AG09319 (cell line): ENCODE measurements at places on chromosomes 1 and 21.
A peak's percentile ranks its signal among the peaks of the same experiment; 100 is the strongest.

GRCh38 chr1:117512728-117513321 lies 93.0 kb upstream of the TENT5C start:
- no peak for DNase-seq

DNA sequence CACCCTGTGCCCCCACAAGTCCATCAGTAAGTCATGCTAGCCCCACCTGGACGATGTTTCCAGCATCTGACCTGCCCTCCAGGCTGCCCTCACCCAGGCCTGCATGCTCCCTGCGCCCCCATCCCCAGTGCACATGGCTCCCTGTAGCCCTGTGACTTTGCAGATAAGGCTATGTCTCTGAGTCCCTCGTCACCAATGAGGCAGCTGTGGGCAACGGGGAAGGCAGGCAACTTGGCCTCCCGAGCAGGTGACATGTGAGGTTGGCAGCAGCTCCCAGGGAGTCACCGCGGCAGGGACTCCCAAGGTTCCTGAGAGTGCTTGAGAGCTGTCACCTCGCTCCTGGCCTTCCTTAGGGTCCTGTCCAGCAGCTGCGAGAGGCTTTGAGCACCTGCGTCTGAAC lies 32.4 kb upstream of the AGPAT3 start:
- DNase-seq = no peak

- no peak for DNase-seq
These were observed 75.5 kb downstream of the MORN1 start for GRCh38 chr1:2315674-2316450.

- DNase-seq = no peak
These were observed 19.9 kb upstream of the ERICH3 start for GRCh38 chr1:74693473-74693872.

- no peak for DNase-seq
These were observed 1.3 kb downstream of the RIMS3 start for GRCh38 chr1:40664167-40664537.

GRCh38 chr1:163772246-163772645 lies 450.5 kb downstream of the NUF2 start:
- no peak for DNase-seq

- peak; percentile 15 for DNase-seq
These were observed 25.9 kb upstream of the RCAN1 start for GRCh38 chr21:34640858-34641257.

DNA sequence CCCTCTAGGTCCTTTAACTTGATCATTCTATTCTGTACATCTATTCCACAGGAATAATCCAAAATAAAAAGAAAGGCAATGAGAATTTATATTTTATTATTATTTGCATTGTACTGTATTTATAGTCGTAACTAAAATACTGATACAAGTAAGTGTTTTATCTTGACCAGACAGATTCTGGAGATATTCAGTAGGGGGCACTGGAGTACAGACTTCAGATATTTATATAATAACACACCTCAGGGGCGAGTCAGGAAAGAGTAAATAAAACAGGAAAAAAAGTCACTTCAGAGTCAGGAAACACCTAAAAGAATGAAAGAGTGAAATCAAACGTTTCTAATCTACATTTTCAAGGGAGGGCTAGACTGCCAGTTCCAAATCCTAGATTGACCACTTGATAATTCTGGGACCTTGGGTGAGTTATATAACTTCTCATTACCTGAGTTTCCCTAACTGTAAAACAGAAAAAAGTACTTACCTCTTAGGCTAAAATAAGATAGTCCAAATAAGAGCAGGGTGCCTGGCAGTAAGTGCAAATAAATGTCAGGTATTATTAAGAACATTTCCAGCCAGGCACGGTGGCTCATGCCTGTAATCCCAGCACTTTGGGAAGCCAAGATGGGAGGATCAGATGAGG lies 31.1 kb upstream of the MTF1 start:
- no peak for DNase-seq

DNA sequence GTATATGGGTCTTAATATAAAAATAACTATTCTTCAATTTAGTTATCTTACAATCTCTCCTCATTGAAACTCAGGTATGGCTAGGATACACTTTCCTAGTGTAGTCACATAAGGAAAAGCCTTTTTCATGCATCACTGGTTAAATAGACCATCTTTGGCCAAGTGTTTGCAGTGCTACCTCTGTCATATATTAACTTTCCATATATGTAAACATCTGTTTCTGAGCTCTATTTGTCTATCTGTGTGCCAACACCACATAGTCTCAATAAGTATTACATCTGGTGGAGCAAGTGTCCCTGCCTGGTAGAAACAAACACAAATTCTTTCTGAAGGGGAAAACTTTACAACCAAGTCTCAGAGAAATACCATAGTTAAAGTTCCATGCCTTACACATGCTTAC lies 134.6 kb downstream of the TSEN15 start:
- DNase-seq = no peak

- peak; percentile 56 for DNase-seq
These were observed 16.0 kb upstream of the EPS15 start for GRCh38 chr1:51535006-51535592.

- no peak for DNase-seq
These were observed 51.5 kb downstream of the DMRTA2 start for GRCh38 chr1:50371749-50372148.

GRCh38 chr1:183139281-183139942 lies 46.7 kb upstream of the LAMC2 start:
- no peak for DNase-seq

- no peak for DNase-seq
These were observed 22.0 kb downstream of the SERINC2 start for GRCh38 chr1:31434979-31435378.

DNA sequence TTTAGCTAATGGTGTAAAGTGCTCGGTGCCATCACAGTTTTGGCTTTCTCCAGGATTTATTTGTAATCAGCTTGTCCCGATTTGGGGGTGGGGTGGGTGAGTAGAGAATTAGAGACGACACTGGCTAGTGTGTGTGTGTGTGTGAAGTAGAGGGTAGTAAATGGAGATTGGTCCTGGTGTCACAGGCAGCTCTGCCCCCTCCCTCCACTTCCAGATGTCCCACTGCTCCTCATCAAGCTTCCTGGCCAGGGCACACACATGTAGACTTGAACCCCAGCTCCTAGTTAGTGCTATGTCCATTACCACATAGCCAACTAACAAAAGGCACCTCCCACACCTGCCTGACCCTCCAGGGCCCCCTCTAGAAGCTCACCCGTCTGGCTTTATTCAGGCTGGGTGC lies 3.2 kb downstream of the TRNP1 start:
- no peak for DNase-seq

DNA sequence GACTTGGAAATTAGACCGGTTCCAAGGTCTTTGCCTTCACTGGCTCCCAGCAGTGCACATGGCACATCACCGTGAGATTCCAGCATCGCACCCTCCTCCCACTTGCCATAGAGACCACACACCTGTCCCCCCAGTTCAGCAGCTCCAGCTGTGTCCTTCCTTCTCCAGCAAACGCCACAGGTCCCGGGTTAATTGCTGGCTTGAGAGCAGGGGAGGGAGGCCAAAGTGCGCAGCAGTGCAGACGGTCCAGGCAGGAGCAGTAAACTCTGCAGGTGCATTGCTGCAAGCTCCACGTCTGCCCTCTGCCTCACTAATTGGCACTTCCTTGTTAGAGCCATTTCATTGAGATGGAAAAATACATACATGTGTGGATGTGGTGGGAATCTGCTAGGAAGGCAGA lies 65.3 kb downstream of the KLHDC7A start:
- no peak for DNase-seq

- DNase-seq = no peak
These were observed 47.8 kb upstream of the SRSF10 start for GRCh38 chr1:24027838-24028468.
